ENCODE measurements at places on chromosomes 13 and 19. TPM values are rescaled to one million over a fixed set of nuclear protein-coding genes. Genes with fewer than 3 reads are reported as not detected.

DNA sequence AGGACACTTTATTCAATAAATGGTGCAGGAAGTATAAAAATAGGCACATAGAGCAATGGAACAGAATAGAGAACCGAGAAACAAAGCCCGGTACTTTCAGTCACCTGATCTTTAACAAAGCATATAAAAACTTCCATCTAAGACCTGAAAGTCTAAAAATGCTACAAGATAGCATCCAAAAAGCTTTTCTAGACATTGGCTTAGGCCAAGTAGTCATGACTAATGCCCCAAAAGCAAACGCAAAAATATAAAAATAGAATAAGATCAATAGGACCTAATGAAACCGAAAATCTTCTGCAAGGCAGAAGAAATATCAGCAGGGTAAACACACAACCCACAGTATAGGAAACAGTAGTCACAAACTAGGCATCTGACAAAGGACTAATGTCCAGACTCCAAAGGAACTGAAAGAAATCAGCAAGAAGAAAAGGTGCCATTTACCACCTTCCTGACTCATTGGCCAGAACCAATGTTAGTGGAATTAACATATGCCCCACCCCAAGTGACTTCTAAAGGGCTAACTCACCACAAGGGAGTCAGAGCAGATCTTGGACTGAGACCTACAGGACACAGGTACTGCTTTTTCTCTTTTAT, 40.8 kb upstream of the CEACAM21 start:
- DNase-seq: no peak

GRCh38 chr13:28575200-28575599, 80.3 kb upstream of the FLT1 start:
- no peak for DNase-seq

DNA sequence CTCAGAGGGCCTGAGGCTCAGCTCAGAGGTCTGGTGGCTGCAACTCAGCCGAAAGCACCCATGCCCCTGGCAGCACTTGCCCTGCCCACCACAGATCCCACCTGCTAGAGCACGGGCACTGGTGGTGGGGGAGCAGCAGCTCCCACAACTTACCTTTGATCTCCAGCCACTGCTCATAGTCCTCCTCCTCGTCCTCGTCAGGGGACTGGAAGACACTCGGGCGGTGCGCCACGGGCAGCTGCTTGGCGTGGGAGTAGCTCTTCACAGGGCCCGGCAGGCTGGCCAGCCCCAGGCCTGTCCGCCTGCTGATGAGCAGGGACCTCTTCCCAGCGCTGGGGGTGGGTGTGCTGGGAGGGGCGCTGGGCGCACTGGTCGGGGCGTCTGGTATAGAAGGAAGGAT, 14.6 kb downstream of the SUGP1 start:
- DNase-seq: no peak

DNA sequence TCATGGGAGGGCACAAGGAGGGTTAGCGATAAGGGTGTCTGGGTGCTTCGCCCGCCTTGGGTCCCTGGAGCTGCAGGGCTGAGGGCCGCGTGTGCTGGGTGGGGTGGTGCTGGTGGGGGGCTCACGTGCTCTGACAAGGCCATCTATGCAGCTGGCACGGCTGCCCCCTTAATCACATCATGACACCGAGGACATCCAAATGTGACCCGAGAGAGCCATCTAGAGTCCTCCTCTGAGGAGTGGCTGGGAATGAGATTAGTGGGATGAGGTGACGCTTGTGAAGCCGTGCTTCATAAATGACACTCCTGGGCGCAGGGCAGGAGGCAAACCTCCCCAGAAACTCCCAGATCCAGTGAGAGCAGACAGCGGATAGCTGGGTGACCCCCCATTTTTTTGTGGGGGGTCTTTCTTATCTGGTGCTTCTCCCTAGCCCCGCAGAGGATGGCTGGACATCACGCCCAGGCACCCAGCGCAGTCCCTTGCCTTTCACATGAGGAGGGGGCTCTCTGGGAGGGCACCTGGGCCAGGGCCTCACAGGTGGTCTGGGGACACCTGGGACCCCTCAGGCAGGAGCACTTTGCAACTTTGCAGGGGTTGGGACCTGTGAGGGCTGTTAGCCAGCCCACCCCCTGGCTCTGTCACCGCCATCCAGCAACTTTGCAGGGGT, 6.6 kb downstream of the FZR1 start:
- no peak for DNase-seq

DNA sequence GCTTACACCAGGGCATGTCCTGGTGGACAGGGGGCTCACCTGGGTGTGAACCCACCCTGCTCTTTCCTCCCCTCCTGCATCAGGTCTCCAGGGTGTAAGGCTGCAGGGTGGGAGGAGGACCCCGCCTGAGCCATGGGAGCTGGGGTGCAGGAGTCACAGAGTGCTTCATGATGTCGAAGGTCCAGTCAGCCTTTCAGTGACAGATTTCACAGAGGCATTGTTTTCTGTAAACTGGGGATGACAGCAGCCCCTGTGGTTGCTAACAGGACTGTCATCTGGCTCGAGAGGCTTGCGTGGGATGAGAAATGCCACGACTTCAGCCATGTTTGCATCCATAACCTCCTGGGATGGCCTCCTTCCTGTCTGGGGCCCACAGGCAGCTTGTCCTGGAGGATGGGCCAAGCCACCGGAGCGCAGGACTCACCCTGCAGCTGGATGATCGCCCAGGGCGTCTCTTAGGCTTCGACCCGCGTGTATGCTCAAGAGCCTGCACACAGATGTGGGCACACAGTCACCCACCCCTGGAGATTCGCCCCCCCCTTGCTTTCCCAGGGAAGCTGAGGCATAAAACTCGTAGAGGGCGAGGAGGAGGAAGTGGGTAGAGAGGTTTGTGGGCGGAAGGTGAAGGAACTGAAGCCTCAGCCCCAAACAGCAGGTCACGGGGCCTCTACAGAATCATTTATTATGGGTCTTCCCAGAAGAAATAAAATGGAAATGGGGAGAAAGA, 4.9 kb downstream of the NANOS3 start:
- DNase-seq: peak; percentile 61

GRCh38 chr13:73677048-73677601, 457.1 kb downstream of the KLF12 start:
- DNase-seq: no peak

DNA sequence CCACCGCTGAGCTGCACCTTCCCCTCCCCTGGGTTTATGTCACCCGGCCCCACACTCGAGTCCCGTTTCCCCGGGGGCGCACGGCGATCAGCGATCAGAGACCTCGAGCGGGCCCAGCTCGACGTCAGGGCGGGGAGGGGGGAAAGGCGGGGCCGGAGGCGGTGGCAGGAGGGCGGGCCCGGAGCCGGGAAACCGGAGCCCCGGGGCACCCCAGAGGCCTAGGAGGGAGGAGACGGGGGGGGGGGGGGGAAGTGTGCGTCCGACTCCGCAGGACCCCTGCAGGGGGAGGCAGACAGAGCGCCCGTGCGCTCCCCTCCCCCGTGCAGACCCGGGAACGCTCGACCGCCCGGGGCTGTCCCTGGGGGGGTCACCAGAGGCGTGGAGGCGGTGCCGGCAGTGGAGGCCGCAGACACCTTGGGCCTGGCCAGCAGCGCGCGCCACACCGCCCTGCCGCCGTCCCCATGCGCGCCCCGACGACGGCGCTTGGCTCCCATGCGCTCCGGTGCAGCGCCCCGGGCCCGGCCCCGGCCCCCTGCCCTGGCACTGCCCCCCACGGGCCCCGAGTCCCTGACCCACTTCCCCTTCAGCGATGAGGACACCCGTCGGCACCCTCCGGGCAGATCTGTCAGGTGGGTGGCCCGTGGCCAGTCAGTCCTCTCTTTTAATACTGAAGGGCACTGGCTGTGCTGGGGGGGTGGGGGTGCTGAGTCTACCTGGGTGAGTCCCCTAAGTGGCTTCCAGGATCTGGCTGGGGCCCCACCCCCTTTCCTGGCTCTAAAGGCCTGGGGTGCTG, 11.8 kb downstream of the PDE4A start:
- peak; percentile 87 for DNase-seq

GRCh38 chr13:45143346-45143751, 23.0 kb downstream of the GTF2F2 start:
- DNase-seq: no peak

DNA sequence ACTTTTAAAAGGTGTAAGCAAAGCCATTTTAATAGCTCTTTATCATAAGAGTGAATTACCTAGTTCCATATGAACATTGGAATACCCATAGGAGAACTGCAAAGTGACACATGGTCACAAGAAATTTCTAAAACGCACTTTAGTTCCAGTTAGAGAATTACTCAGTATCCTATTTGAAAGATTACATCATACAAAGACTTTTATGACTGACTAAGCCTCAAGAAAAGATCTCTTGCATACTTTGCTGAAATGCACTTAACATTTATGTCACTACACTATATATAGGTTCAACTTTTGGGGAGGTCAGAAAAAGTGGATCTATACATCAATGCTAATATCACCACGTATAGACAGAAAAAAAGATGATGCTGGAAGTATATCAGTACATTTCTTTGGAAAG, 7.1 kb downstream of the PCDH9 start:
- DNase-seq: no peak

GRCh38 chr13:29292045-29292444, 303.4 kb downstream of the SLC7A1 start:
- no peak for DNase-seq

The C19orf33 gene
- total RNA-seq: 1.5 TPM

GRCh38 chr13:23851106-23851505, 38.1 kb downstream of the MIPEP start:
- DNase-seq: no peak

- DNase-seq: no peak
Measured at GRCh38 chr13:69820180-69820579, 287.4 kb upstream of the ATXN8OS start.

The SERPINE3 gene
- total RNA-seq: not detected

DNA sequence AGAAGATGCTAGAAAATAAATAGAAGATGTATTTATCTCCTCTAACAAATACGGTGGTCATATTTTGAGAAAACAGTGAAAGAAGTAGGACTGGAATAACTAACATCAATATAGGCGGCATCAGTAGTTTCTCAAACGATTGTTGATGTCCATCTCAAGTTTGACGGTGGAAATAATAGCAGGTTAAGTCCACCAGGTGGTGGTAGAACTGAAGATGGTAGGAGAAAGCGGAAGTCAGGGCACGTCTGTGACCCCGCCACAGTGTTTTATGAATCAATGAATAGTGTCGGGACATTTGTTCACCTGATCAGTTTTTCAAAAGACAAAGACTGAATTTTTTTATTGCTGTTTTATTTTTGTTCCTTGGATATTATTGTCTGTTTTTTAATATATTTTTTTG, 706.4 kb upstream of the SLC10A2 start:
- no peak for DNase-seq

The PROSER3 gene
- 5.2 TPM for total RNA-seq

- DNase-seq: no peak
Measured at GRCh38 chr13:83121896-83122295, 760.4 kb downstream of the SLITRK1 start.

The SLC25A42 gene
- 29.5 TPM for total RNA-seq

DNA sequence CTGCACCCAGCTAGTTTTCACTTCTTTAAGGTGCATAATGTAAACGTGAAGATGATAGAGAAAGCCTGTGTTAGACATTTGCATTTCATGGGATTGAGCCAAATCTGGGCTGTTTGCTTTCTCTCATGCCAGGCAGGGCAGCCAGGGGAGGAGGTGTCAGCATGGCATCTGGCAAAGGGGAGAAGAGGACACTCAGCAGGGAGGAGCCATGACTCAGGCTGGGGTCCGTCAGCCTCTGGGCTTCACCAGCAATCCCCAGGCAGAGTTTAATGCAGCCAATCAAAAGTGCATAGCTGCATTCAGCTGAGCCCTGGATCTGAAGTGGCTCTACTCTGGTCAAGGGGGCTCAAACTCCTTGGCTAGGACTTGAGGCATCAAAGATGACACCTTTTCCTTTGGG, 23.5 kb downstream of the EBPL start:
- DNase-seq: no peak

The PTH2 gene
- total RNA-seq: not detected

DNA sequence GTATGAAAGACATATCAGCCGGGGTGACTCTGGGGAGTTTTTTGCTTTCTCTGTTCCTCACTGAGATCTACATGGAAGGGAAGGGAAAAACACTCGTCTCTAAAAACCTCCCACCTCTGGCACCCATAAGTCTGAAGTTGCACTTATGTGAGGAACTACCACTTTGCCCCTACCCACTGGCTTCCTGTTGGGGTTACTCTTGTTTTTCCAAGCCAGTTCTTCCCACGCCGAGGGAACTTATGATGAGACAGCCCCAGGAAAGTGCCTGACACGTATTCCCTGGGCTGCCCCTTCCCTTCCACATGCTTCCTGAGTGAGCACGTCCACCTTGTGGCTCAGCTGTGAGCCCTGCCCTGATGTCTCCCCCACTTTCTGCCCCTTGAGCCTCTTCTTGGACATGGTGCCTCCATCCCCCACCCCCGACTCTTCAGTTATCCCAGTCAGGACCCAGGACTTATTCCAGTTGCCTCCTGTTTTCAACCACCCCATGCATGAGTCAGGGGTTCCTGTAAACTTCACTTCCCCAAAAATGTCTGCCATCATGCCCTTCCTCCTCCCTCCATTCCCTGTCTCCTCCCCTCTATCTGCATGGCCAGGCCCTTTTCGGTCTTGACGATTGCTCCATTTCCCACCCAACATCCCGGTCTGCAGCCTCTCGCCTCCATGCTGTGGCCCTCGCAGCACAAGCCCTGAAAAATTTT, 5.1 kb upstream of the SIGLEC7 start:
- no peak for DNase-seq

DNA sequence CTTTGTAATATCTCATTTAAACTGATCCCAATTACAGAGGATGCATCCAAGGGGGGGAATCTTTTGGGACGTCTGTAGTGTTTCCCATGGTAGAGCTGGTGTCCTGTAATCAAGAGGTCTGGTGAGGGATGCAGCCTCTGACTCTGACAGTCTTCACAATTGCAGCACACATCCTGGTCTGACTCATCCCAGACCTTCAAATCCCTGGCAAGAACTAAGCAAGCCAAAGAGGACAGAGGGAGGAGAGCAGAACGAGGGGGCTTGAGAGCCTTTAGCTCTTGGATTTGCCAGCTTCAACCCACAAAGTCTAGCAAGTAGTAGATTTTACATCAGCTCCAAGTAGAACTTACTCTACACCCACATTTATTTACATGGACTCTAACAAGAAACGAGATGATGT, 17.3 kb upstream of the FCGBP start:
- no peak for DNase-seq

- DNase-seq: peak; percentile 98
Measured at GRCh38 chr19:2236314-2237050, at the start of the genes PLEKHJ1 and SF3A2. TSS of gene PLEKHJ1 (minus strand) at chr19:2236329. CDS start at chr19:2236248, 81 bp downstream. TSS of gene SF3A2 (plus strand) at chr19:2236824. CDS start at chr19:2243419, 6,595 bp downstream.

DNA sequence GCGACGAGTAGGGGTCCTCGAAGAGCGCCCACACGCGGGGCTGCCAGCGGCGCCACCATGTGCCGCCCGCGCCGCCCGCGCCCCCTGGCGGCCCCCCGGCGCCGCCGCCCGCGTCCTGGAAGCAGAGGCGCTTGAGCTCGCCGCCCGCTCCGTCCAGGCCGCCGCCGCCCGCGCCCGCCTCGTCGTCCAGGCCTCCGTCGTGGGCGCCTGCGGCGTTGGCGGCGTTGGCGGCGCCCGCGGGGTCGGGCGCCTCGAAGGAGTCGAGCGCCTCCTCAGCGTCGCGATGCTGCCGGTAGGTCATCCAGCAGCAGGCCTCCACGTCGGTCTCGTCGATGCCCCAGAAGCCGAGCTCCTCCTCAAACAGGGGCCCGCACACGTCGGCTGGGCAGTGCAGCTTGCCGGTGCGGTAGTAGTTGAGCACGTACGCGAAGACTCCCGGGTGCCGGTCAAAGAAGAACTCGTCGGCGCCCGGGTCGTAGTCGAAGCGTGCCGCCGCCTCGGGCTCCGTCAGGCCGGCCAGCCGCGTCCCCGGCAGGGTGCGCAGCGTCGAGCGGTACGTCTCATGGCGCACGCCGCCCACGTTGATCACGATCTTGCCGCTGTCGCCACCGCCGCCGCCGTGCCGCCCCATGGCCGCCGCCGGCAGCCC, 829 bp downstream of the KCNC3 start:
- DNase-seq: no peak

The PHF11 gene
- total RNA-seq: 18.6 TPM

The HPN gene
- 9.8 TPM for total RNA-seq

Measured in left ventricle myocardium superior (tissue), 1 donor.